SHP77 treated with DMSO at 0.1 percent for 48 hours (cell line): ENCODE measurements at places on chromosomes 6 and 20.

DNA sequence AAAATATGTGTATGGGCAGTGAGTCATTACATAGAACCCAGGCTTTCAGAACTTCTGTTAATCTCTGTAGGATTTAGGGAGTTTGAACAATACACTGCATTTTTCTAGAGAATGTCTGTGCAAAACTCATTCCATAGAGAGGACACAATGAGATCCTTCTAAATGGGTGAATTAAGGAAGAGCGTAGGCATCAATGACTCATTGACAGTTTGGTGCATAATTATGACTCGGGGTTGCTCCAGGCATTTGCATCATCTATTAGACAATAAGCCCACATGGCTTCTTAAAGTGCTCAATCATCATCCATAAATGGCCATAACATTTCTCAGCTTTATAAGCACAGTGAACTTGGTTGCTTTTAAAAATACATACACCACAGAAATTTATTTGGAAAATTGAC, 625.5 kb downstream of the CDH26 start:
- DNase-seq = no peak

- no peak for DNase-seq
Observed at GRCh38 chr6:90454836-90455427, 131.9 kb downstream of the MAP3K7 start.

GRCh38 chr20:17655286-17655651, 26.8 kb downstream of the RRBP1 start:
- DNase-seq = no peak

DNA sequence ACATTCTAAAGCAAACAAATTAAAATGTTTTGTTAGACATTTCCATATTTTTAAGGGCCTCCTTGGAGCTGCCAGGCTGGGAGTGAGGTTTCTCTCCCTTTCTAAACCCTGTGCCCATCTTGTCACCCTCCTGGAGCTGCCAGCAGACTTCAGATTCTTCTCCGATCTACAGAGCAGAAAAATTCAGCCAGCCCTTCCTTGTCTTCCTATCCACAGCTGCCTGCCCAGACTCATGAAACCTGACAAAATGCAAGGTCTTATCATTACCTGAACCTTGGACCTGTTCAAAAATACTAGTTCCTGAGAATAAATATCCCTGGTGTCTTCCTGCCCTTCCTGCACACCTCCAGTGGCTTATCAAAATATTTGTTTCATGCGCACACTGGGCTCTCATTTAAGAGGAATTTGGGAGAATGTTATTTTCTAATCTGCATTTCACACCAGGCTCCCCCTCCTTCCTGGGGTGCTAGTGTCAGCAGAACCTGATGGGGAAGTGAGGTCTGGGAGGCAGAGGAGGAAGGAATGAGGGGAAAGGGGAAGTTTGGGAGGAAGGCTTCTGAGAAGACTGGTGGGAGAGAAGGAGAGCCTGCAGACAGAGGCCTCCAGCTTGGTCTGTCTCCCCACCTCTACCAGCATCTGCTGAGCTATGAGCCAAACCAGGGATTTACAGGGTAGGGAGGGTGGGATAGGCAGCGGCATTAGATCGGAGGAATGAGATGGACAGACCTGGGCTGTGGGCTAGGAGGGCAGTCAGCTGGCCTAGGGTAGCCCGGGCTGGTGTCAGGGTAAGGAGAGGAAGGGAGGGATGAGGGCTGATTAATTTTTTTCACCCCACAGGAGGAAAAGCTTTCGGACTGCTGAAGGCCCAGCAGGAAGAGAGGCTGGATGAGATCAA, at the start of gene AIF1:
Gene AIF1 (plus strand): TSS at position 551 of the 895 bp plus-strand sequence. CDS start 96 bp downstream, at position 647.
- no peak for DNase-seq

DNA sequence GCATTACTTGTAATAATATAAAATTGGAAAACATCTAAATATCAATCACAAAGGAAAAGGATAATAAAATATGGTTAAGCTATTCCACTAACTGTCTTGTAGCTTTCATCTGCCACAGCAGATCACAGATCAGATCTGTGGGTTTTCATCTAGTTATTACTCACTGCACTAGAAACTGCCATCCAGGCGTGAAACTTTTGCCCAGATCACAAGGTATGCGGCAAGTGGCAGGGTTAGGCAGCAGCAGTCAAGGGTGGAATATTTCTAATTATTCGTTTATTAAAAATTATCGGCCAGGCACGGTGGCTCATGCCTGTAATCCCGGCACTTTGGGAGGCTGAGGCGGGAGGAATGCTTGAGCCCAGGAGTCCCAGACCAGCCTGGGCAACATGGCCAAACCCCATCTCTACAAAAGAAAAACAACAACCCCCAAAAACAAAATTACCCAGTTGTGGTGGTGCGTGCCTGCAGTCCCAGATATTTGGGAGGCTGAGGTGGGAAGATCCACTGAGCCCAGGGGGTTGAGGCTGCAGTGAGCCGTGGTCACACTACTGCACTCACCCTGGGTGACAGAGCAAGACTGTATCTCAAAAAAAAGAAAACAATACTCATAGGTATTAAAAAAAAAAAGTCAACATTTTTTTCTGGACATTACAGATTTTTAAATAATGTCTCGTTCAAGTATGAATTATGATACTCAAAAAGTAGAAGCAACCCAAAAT, 32.1 kb downstream of the BEND3 start:
- no peak for DNase-seq

DNA sequence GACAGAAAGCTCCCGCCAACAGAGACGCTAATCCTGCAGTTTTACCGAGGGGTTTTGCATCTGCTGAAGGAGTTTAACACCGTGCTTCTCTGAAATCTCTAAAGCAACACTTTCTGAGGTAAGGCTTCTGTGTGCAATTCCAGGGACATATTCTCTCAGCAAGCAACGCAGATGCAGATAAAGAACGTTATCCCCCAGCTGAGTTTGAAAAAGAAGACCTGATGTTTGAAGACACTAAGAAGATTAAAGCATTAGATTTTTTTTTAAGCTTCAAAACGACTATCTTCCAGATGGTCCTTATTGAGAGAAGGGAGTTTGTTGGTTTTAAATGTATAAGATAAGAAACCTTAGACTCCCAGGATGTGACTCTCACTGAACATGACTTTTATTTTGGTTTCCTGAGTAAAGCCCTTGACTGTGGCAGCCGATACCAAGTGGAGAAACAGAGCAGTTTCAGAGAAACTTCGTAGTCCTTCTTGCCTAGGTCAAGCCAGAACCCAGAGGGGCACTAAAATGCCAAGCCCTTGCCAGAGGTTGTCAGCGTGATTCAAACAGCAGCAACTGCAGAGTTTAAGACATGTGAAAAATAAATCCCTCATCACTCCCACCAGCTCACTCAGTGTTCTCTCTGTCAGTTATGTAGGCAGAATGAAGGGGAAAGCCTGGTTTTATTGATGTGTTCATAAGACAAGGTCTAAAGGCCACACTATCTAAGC, 353.3 kb upstream of the CNR1 start:
- no peak for DNase-seq
